ENCODE measurements at places on chromosomes 7 and 10.

DNA sequence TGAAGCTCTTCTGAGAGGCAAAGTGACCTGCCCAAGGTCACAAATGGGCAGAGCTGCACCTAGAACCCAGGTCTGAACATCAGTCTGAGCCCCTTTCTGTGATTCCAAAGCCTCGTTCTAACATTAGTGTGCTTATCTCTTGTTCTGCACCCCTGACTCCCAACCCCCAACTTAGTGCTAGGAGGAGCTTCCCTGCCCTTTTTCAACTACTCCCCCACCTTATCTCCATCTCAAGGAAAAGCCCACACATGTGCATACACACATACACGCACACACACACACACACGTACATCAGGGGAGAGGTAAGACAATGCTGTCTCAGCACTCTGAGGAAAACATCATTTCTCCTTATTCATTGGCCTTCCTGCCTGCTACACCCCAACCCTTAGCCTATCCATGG, 8.3 kb downstream of the PRRT4 start:
- DNase-seq = no peak

DNA sequence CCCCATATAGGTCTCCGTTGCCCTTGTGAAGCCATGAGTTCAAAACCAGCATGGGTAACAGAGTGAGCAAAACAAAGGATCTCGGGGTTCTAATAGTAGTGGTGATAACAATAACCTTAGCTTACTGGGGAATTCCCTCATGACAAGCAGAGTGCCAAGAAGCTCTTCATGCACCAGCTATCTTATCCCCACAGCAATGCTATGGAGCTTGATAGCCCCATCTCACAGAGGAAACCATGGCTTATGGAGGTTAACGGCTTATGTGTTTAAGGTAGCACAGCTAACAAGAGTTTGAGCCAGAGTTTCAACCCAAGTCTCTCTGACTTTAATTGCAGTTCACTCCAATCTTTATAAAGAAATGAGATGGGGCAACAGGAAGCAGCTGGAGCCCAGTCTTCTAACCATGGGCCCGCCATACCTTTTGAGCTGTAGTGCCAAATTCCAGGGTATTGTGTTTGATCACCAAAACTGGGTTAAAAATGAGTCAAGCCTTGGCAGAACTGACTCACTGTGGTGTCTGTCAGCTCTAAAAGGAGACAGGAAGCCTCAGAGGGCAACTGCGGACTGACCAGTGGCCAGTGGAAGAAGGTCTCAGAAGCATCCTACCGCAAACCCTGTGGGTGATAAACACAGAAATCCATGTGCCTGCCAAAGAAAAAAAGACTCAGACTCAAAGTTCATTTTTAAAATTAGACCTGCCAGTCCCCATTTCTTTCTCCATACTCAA, 16.5 kb upstream of the PLAU start:
- no peak for DNase-seq

DNA sequence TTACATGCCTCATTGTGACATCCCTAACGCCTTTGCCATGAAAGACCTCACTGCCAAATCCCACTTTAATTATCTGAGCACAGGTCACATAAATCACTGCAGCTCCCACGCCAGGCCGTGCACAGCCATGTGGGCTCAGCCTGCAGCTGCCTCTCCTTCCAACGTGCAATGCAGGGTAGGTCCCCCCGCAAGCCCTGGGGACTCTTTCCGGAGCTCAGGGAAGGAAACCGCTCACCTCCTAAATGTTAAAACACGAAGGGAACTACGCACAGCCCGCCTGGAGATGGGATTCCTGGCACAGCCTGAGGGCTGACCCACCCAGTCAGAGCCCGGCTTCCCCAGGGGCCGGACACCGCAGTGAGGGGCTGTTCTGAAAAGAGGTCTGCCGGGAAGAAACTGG, 128.0 kb downstream of the MAD1L1 start:
- no peak for DNase-seq

GRCh38 chr10:38174336-38174735, 80.2 kb downstream of the ZNF37A start:
- DNase-seq = no peak

- no peak for DNase-seq
Observed at GRCh38 chr7:47634273-47634672, 52.4 kb upstream of the TNS3 start.

GRCh38 chr10:126634911-126635310, 35.6 kb downstream of the C10orf90 start:
- DNase-seq = no peak

- DNase-seq = no peak
Observed at GRCh38 chr10:95273393-95274312, 17.1 kb downstream of the PDLIM1 start.

GRCh38 chr7:130491841-130492522, at the start of gene MEST:
TSS of gene MEST (plus strand) at chr7:130492085. CDS start at chr7:130492314, 229 bp downstream.
- no peak for DNase-seq

DNA sequence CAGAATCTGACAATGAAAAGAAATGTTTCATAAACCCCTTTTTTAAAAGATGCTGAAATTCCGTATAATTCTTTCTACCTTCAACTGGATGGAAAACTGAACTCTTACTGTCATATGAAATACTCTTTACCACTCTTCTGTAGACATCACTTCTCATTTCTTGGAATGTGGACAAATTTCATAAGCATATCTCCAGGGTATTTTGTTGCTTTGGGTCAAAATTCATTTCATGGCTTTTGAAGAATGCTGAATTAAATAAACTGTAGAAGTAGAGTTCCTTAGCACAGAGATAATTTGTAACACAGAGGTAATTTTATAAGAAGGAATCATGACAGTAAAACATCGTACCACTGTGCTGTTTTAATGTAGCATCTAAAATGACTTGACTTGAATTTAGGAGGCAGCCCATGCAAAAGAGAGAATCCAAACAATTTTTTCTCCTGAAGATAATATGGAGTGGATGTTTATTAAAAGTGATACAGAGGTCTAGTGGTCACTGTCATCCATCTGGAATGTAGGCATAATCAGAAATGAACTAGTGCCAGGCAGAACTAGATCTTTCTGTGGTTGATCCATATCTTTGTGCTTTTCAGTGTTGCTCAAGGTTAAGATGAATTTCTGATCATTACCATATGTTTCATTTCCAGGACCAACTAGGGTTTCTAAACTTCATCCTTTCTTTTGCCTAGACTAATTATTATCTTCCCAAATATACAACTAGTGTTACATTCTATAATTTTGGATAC, 492.0 kb downstream of the KIF20B start:
- no peak for DNase-seq

GRCh38 chr7:29401769-29402168, 161.9 kb upstream of the PRR15 start:
- no peak for DNase-seq

GRCh38 chr10:123240776-123241175, 86.6 kb downstream of the BUB3 start:
- no peak for DNase-seq

GRCh38 chr10:101310529-101311184, 43.3 kb upstream of the BTRC start:
- no peak for DNase-seq

GRCh38 chr7:84914598-84914997, 272.3 kb downstream of the SEMA3D start:
- peak; percentile 6 for DNase-seq

GRCh38 chr10:78471326-78471722, 437.7 kb downstream of the RPS24 start:
- DNase-seq = no peak

DNA sequence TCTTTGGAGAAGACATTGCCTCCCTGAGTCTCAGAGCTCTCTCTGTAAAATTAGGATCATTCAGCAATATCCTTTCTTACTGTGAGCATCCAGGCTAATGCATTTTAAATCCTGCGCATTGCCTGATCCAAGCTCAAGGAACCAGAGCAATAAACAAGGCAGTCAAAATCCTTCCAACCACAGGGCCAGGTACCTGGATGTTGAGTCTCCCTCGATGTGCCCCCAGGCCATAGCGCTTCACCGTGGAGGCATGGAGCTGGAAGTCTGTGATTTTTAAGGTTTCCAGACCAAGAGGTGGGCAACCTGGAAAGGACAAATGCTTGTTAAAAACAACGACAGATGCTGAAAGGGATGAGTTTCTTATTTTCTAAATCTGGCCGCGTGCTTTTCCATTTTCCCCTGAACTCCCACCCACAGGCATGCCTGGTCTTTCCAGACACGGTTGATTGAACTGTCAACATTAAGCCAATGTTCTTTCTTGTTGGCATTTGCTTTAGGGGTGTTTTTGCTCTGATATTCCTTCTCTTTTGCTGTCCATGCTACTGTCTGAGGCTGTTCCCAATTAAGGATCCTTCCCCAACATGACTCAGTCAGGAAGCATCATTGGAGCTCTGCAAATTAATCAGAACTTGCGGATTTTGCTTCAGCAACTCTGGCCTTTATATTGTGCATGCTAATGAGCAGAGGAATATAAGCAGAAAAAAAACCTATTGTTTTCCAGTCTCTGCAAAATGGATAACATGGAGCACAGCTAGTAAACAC, 29.0 kb downstream of the CPXM2 start:
- DNase-seq = no peak

DNA sequence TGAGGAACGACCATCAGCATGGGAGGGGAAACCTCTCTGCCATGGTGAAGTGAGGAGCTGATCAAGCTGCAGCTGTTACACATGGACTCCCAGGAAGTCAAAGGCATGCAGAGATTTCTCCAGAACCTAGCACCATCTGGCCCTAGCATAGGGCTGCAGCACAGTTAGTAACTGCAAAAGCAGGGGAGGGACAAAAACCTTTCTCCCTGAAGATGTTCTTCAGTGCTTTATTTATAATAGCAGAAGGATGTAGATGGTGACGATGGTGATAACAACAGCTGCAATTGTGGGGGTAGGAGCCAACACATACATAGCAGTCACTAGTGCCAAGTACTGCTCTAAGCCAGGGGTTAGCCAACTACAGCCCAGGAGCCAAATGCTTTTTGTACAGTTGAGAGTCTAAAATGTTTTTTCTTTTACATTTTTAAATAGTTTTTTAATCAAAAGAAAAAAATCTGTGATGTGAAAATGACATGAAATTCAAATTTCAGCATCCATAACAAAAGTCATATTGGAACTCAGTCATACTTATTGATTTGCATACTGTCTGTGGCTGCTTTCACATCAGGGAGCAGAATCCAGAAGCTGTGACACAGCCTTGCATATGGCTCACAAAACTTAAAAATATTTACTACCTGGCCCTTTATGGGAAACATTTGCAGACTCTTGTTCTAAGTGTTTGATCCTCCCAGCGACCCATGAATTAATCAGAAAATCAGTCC, 299.5 kb downstream of the ELMO1 start:
- DNase-seq = no peak

DNA sequence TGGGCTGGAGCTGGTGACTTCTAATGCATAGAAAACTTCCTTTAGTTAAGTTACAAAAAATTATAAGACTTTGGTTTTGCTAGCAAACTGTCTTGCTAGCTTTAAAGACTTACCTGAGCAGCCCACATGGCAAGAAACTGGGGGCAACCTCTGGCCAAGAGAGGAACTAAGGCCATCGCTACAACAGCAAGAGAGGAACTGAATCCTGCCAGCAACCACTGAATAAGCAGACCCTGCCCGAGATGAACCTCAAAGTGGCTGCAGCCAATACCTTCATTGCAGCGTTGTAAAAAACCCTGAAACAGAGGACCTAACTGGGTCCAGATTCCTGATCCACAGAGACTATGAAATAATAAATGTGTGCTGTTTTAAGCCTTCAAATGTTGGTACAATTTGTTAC, 54.6 kb upstream of the STARD3NL start:
- no peak for DNase-seq
